Suppressor macrophage treated with lipopolysaccharide for 1 hour (primary cell): ENCODE measurements at places on chromosomes 4 and X.

DNA sequence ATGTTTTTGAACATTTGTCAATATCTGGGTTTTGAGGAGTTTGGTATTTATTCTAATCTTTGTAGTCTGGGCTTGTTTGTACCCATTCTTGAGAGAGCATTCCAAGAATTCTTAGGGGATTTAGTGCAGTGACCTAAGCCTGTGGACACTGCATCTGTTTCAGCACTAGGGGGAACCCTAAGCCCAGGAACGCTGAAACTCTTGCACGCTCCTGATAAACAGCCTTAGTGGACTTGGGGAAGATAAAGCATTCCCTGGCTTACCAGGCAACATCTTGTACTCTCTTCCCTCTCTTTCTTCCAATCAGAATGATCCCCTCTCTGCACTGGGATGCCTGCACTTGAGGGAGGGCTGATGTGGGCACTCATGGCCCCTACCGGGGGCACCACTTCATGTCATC, 654.9 kb upstream of the HTR2C start:
- DNase-seq, result peak; percentile 68

GRCh38 chr4:110902500-110902899, 279.6 kb upstream of the PITX2 start:
- no peak for DNase-seq

DNA sequence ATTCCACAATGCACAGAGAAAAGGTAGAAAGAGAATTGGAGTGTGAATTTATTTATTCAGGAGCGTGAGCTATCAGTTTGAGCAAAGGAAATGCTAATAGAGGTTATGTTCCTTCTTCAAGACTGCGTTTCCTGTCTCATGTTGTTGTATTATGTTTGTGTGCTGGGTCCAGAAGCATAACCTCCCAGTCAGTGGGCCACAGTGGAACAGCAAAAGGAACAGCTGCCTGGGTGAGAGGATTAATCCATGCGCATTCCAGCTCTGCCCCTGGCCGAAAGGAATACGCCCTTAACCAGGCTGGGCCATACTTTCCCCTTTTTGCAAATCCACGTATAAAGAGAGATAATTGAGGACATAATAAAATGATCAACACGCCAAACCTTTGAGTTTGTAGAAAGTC, 32.4 kb upstream of the ARX start:
- DNase-seq, result no peak

- DNase-seq, result peak; percentile 66
These were observed 128.5 kb upstream of the ARX start for GRCh38 chrX:25144043-25144940.

GRCh38 chrX:118437283-118437682, 58.3 kb upstream of the DOCK11 start:
- DNase-seq, result no peak

DNA sequence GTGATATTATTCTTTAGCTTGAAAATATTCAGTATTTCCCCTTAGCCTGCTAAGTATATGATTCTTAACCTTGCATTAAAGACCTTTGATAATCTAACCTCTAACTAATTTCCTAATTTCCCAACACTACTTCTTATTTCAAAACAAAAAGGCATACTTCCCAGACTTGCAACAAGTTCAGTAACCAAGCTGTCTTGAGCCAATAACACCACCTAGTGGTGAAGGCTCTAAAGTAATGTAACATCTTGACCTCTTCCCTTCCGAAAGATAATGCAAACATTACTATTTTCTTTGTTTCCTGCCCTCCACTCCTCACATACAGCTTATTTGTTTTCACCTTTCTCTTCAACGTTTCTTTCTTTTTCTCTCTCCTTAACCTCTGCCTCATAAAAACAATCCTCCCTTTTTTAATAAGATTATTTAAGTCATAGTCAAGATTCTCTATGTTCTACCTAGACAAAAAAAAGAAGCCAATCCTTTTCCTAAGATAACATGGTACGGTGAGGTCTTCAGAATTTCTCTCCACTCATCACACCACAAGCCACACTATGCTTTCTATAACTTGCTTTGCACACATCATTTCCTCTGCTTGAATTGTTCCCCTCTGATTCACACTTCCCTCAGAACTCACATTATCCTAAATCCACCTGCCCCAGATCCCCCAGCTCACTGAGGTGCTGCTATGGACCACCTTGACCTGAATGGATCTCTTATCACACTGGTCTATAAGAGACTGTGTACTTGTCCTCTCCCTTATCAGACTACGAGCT, 3.5 kb downstream of the FAT1 start:
- DNase-seq, result peak; percentile 11

- no peak for DNase-seq
These were observed 278.6 kb upstream of the GNPDA2 start for GRCh38 chr4:45004847-45005565.

GRCh38 chrX:65596270-65597034, 61.9 kb upstream of the LAS1L start:
- DNase-seq, result peak; percentile 67

DNA sequence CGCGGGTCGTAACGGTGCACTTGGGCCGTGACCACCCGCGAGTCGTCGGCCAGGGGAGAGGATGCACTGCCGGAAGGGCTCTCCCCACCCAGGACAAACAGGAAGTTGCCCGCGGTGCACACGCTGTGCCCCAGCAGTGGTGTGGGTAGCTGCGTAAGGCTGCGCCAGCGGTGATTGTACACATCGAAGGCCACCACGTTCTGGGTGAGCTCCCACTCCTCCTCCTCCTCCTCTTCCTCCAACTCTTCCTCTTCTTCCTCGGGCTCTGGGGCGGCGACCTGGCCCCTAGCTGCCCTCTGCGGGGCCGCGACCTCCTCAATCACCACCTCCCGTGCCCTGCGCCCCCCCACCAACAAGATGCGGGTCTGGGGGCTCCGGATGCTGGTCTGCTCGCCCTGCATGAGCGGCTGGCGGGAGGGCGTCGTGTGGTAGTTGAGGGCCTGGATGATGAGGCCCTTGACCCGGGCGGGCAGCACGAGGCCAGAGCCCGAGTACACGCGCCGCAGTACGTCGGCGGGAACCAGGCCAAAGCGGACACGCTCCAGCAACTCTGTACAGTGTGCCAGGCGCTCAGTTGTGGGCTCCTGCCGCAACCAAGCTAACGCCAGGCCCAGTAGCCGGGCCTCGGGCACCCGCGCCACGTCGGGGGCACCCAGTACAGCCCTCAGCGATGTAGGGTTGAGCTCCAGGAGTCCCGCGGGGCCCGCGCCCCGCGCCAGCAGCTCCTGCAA, 1.4 kb downstream of the KLHL34 start:
- DNase-seq, result no peak

DNA sequence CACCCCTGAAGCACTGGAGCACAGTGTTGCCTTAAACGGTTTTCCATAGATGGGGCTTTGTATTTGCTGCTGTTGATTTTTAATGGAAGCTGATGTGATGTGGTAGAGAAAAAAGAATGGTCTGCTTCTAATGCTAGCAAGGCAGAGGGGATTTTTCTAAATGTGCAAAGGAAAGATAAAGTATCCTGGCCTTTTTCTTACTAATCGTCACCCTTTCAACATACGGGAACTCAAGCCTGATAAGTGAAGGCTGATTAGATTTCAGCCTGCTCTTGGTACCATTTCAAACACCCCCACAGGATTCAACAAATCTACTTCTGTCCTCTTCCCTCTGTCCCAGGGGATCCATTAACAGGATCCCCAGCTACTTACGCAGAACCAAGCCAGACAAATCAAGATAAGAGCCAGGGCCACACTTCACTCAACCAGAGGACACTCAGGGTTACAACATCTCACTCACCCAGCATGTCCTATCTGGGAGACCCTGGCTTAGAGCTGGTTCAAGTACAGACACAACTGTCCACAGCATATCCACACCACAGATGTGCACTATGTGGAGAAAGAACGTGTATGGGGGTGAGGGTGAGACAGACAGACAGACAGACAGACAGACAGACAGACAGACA, 180.0 kb downstream of the SH3KBP1 start:
- no peak for DNase-seq

DNA sequence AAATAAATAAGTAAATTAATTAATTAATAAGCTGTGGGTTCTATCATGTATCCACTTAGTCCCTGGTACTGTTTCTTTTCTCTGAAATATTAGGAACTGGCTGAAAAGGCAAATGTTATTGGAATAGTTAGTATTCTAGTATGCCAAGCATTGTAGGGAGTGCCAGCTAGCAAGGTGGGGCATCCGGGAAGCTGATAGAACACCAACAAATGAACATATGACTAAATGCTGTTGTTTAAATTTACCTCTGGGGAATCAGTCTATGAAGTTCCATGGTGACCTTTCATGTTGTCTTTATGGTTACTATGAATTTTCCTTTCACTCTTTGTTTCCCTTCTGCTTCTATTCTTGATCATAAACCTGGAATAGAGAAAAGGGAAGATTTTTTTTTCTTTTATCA, 32.7 kb downstream of the NUDT6 start:
- no peak for DNase-seq

DNA sequence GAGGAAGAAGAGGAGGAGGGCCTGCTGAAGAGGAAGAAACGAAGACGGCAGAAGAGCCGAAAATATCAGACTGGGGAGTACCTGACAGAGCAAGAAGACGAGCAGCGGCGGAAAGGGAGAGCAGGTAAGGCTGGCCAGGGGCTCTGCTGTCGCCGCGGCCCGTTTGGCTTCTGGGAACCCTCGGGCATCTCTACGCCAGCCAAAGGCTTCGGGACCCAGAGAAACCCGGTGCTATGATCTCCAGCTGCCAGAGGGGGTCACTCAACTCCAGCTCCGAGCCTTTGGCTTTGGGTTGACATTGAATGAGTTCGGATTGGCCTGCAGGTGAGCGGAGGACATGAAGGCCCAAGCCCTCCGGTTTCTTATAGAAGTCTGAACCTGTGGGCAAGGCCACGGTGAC, 42.8 kb downstream of the BCORL1 start:
- no peak for DNase-seq

- no peak for DNase-seq
These were observed 45.3 kb upstream of the KCTD8 start for GRCh38 chr4:44493924-44494323.

DNA sequence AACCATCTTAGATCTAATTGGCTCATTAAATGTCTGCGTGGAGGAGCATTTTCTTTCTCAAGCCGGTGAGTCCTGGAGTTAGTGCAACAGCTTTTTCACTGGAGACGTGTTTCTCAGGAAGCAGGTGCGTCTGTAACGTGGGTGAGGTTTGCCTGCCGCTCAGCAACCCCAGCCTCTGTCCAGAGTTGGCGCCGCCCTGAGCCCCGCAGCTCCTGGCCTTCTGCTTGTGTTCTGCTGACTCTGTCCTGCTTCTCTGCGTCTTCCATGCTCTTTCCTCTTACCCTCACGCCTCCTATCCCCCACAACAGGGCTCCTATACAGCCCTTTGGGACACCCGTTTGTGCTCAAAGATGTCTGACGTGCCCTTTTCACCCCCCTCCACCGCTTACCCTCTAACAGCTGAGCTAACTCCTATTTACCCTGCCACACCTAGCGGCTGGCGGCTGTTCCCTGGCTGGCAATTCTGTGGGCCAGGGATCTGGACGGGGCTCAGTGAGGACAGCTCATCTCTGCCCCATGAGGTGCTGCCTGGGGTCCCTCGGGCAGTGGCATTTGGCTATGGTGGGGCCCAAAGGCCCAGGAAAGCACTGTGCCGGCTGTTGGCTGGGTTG, 18.8 kb downstream of the DOK7 start:
- no peak for DNase-seq

GRCh38 chrX:119971184-119971583, 27.6 kb upstream of the NKAP start:
- DNase-seq, result no peak

DNA sequence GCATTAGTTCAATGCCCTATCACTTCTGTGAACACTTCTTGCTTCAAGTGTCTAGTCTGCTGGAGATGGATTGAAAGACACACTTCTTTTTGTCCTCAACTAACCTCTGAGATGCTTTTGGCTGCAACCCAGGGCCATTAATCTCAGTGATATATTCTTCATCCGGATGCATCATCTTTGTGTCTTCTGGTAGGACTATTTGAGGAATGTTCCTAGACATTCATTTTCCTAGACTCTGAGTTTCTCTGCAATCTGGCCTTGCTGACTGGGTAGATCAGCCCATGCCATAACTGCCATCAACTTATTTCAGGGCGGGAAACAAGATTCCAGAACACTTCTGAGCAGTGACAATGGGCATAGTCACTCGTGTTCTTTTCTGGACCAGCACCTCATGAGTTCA, 329.4 kb downstream of the PDGFC start:
- no peak for DNase-seq

DNA sequence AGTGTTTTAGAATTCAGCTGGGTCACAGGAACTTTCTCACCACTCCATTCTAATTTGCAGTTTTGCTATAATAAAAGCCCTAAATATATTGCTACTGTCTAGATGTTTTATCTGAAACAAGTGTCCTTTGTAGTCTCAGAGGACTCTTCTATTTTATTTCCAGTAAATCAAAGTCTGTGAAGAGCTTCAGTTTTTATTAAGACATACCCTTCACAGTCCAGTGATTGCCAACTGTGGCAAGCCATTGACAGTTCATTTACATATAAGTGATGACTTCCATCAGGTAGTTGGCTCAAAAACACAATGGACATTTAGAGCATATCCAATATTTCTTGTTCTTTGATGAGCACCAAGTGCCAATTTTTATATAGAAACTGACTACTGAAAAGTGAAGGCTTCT, 466.1 kb downstream of the IQCM start:
- no peak for DNase-seq

- peak; percentile 41 for DNase-seq
These were observed 157.7 kb downstream of the SPANXN1 start for GRCh38 chrX:145405012-145405411.

DNA sequence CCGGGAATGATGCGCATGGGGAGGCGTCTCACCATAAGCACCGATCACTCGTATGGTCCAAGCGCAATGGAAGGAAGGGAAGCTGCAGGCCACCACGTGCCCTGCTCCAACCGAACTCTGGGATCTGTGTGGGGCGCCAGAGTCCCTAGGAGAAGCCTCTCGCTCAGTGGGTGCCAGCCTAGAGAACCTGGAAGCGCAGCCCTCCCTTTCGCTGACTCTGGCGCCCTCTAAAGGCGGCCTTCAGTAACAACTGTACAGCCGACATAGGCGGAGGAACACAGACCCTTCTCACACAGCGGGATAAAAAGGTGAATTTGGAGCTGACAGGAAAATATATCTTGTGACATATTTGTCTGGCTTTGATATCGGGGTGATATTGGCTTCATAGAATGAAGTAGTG, 76.0 kb downstream of the INTS6L start:
- DNase-seq, result peak; percentile 62

GRCh38 chr4:176579226-176579625, 213.5 kb downstream of the VEGFC start:
- no peak for DNase-seq

GRCh38 chrX:19684311-19684710, 169.0 kb upstream of the MAP3K15 start:
- no peak for DNase-seq
